Mononuclear cell (primary cell): ENCODE measurements at places on chromosomes 2 and 18. TPM values are rescaled to one million over a fixed set of nuclear protein-coding genes. Genes with fewer than 3 reads are reported as not detected.

The REG3G gene
- not detected for total RNA-seq

The ANTXR1 gene
- total RNA-seq = under 0.01 TPM

The PDE1A gene
- not detected for total RNA-seq

The CCDC121 gene
- 0.84 TPM for total RNA-seq

The MRPS5 gene
- 14.5 TPM for total RNA-seq

The MEMO1 gene
- 41.7 TPM for total RNA-seq

The ONECUT2 gene
- total RNA-seq = not detected

The MPPE1 gene
- total RNA-seq = 30.7 TPM

The NPHP1 gene
- 0.52 TPM for total RNA-seq

The SERPINB3 gene
- not detected for total RNA-seq

The HRH4 gene
- total RNA-seq = 0.42 TPM

The ZFAND2B gene
- 41.6 TPM for total RNA-seq

The PLB1 gene
- 9.2 TPM for total RNA-seq

The TMEM198 gene
- not detected for total RNA-seq

The LYG1 gene
- total RNA-seq = 0.52 TPM

The TRPM8 gene
- not detected for total RNA-seq

The CHRND gene
- total RNA-seq = not detected

The SCN1A gene
- total RNA-seq = not detected

The KRCC1 gene
- total RNA-seq = 3.5 TPM

The STON1 gene
- 1.9 TPM for total RNA-seq

The DCDC2C gene
- total RNA-seq = not detected

The SCTR gene
- not detected for total RNA-seq

The NT5DC4 gene
- total RNA-seq = not detected

The FIGN gene
- not detected for total RNA-seq

The AKAIN1 gene
- not detected for total RNA-seq

The TUBA4B gene
- total RNA-seq = not detected

The INSIG2 gene
- 4.0 TPM for total RNA-seq

The CD8B gene
- total RNA-seq = 41.9 TPM

The ARHGEF33 gene
- total RNA-seq = under 0.01 TPM

The IKZF2 gene
- 12.6 TPM for total RNA-seq

The GAL3ST2 gene
- 2.5 TPM for total RNA-seq

The EVX2 gene
- not detected for total RNA-seq

The SNORC gene
- under 0.01 TPM for total RNA-seq

The GALR1 gene
- total RNA-seq = under 0.01 TPM

The PLEK gene
- total RNA-seq = 474 TPM

The DUSP19 gene
- 0.42 TPM for total RNA-seq

The ZNF396 gene
- total RNA-seq = 0.52 TPM

The WNT10A gene
- total RNA-seq = 1.5 TPM

The PCARE gene
- total RNA-seq = under 0.01 TPM

The NR4A2 gene
- total RNA-seq = 83.3 TPM

The TTN gene
- 47.6 TPM for total RNA-seq

The LHCGR gene
- not detected for total RNA-seq

The FKBP7 gene
- total RNA-seq = 0.21 TPM

The ACVR1C gene
- total RNA-seq = 4.1 TPM

The IMPA2 gene
- total RNA-seq = 25.1 TPM

The LTBP1 gene
- total RNA-seq = 13.6 TPM

The GCG gene
- not detected for total RNA-seq

The RTP5 gene
- total RNA-seq = 0.21 TPM

The TRABD2A gene
- 96.0 TPM for total RNA-seq
